Kidney epithelial cell (primary cell): ENCODE measurements at places on chromosomes 4 and X. TPM values are rescaled to one million over a fixed set of nuclear protein-coding genes. Genes with fewer than 3 reads are reported as not detected.
A peak's percentile ranks its signal among the peaks of the same experiment; 100 is the strongest.

- no peak for DNase-seq
Observed at GRCh38 chr4:134345244-134345643, 143.7 kb upstream of the PABPC4L start.

DNA sequence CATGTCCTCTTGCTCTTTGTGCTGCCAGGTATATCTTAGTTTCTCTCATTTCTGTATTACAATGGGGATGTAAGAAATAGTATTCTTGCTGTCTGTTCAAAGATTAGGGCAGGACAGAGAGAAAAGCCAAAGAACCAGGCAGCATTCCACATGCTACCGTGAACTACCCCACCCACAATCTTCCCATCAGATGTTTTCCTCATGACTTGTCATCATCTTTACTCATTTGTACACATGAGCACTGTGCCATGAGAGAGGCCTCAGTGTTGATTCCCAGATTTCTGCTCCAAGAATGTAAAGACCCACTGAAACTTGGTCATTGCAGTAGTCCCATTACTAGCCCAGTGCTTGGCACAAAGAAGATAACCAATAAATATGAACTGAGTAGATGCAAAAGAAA lies 354.6 kb upstream of the RASGEF1B start:
- no peak for DNase-seq

DNA sequence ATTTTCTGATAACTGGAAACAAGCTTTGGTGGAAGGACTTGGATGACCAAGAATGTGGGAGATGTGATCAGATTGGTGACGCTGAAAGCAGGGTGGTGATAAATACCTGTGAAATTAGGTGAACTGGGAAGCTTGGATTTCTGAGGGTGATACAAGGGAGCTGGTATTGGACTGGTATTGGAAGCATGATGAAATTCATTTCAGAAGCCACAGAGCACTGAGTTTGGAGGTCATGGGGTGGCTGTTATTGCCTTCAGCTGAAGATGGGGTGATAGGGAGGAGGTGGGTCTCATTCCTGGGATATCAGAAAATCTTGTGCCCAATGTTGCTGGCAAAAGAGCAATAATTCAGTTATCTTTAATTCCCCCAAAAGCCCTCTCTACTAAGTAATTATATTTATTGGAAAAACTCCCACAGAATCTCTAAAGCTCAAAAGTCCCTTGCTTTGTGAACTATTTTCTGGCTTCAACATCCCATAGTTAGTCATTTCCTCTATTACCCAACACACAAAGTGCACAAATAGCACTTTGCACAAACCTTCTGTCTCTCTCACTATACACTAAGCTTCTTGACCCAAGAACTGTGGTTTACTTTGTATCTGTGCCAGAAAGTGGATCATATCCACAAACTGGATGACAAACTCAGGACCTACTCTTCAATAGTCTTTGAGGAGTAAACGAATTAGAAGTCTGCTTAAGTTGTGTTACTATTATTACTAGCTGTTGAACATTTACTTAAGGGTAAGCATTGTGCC lies 23.1 kb upstream of the CAMK2D start:
- peak; percentile 88 for DNase-seq

- no peak for DNase-seq
Observed at GRCh38 chr4:99078336-99078735, 10.3 kb downstream of the ADH5 start.

GRCh38 chrX:39629001-39629400 lies 468.8 kb downstream of the BCOR start:
- DNase-seq = peak; percentile 29

DNA sequence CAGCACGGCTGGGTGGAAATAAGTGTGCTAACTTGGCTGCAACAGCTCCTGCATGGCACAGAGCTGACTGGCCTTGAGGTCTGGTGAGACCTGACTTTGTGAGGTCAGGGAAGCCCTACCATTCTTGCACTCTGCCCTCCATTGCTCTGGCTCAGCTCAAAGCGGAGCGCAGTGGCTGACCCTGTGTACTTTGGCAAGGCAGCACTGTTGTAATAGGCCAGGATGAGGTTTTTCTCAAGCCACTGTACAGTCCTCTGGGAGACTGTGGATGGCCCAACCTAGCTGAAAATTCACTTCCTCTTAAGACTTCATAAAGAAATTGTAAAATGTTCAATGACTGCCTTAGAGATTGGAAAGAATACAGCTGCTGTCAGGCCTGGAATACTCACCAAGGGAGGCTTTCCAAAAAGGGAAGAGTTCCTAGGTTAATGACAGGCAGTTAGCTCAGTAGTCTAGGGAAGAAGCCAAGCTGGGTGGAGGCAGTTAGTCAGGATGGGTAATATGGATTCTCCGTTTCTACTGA lies 129.8 kb downstream of the GUCY2F start:
- DNase-seq = no peak

DNA sequence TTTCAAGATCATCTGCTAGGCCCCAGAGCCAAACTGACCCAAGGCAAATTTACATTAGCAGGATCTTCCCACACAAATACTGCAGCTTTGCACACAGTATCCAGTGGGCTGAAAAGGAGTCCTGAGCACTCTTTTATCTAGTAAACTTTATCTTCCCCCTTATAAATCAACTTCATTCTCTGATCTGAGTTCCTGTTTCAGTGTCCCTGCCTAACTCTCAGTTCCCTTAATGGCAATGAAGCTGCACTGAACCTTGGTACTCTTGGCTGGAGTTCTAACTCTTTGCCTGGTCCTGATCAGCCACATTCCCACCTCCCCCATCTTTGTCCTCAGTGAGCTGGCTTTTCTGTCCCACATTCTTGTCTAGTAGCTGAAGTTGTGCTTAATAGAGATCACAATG lies 37.4 kb downstream of the EDA2R start:
- no peak for DNase-seq

- no peak for DNase-seq
Observed at GRCh38 chr4:41039317-41039716, 175.0 kb downstream of the APBB2 start.

DNA sequence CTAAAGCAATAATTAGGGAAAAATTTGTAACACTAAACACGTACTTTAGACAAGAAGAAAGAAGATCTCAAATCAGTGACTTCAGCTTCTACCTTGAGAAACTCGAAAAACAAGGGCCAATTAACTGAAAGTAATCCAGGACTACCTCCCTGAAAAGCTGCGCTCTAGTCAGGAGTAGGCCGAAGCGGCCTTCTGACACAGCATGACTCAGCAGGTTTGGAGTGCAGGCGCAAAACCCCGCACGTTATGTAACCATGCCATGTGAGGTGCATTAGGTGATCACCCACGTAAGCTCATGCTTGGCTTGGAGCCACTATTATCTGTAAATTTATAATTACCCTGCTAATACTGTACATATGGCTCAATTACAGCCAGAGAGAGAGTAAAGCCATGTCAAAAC lies 52.8 kb upstream of the CCDC149 start:
- no peak for DNase-seq

GRCh38 chrX:43448688-43449087 lies 207.4 kb upstream of the MAOA start:
- no peak for DNase-seq

- peak; percentile 41 for DNase-seq
Observed at GRCh38 chrX:140274811-140275525, 229.9 kb downstream of the SOX3 start.

DNA sequence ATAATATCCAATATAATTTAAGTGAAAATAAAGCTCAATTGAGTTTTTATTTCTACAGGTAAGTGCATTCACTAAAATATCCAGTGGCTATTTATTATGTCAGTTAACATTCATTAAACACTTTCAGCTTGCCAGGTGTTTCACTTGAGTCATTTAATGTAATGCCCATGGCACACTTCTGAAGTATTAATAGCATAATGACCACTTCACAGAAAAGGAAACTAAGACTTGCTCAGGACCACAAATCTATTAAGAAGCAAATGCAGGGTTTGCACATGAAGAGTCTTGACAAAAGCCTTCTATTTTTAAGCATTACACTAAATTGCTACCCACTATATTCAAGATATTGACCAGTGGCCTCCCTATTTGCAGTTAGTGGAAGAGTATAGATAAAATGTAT lies 612.7 kb downstream of the KCTD8 start:
- no peak for DNase-seq

GRCh38 chr4:69718396-69719271 lies 41.8 kb downstream of the SULT1B1 start:
- DNase-seq = peak; percentile 18

GRCh38 chrX:119374736-119375135 lies 24.4 kb upstream of the SLC25A43 start:
- DNase-seq = no peak

DNA sequence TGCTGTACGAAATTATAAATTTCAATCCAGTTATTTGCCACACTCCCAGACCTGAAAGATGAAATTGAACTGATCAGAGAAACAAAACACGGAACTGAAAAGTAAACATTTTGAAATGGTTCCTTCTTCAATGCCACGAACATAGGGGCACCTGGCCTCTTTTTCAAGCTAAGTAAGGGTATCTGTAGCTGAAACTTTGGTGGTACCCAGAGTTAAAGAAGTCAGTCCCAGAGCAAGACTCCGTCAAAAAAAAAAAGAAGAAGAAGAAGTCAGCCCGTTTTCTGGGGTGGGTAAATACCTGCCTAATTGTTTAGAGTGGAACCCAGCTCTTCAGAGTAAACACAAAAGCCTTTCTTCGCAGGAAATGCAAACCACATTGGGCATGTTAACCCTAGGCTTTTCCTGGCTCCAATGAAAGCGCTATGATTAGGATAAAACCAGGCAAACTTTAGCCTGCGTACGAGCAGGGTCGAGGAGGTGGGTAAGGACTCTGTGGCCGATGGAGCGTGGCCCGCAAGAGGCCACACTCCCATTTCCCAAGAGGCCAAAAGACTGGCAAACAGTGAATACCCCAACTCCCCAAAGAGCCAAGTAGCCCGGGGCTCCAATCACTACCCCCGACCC lies 1.3 kb downstream of the ANTXR2 start:
- no peak for DNase-seq

H2BW2 gene
- total RNA-seq = not detected in 2 replicates

LIMCH1 gene
- total RNA-seq = 3.4 and 4.7 TPM in 2 replicates

XK gene
- total RNA-seq = 0.34 and 1.1 TPM in 2 replicates

SLC6A14 gene
- 0.13 TPM in 1 of 2 replicates, not detected in the other for total RNA-seq

UGT2B17 gene
- not detected in 2 replicates for total RNA-seq

FAT1 gene
- 344 and 359 TPM in 2 replicates for total RNA-seq
